Urinary bladder (tissue), 4 donors: ENCODE measurements at places on chromosomes 4 and X. TPM values are rescaled to one million over a fixed set of nuclear protein-coding genes. Genes with fewer than 3 reads are reported as not detected.

DNA sequence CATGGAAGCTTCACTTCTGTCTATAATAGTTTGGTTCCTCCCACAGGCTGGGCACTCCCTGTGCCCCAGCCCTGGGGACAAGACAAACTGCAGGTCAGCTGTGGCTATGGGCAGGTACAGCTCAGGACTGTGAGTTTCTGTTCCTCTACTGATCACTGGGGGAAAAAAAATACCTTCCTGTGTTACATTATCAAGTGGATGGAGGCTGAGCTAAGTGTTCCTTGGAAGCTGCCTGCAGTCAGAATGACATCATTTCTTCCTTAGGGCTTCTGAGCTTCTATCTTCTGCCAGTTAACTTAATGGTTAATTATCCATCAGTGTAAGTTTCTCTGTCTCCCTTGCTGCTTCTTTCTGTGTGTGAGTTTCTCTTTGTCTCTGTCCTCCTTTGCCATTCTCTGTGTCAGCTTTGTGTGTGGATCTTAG lies 4.6 kb downstream of the RAB33A start:
- DNase-seq = no peak

Gene ERCC6L
- 0.05 TPM for polyA plus RNA-seq

DNA sequence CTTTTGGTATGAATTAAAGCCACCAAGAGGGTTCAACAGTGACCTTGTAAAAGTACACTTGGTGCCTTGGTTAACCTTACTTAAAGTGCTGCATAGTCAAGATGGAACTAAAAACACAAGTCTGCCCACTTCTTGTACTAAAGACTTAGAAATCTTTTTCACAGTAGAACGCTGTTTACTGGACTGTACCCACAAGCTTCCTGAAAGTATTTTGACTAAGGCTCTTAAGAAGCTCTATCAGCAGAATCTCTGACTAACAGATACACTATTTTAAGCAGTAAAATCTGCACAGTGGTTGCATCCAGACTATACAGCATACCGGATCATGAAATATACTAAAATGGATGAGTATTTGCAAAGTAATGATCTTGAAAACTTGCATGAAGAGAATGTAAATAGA lies 7.2 kb downstream of the RAB28 start:
- no peak for DNase-seq

Gene ADAMTS3
- polyA plus RNA-seq = 1.5 TPM

DNA sequence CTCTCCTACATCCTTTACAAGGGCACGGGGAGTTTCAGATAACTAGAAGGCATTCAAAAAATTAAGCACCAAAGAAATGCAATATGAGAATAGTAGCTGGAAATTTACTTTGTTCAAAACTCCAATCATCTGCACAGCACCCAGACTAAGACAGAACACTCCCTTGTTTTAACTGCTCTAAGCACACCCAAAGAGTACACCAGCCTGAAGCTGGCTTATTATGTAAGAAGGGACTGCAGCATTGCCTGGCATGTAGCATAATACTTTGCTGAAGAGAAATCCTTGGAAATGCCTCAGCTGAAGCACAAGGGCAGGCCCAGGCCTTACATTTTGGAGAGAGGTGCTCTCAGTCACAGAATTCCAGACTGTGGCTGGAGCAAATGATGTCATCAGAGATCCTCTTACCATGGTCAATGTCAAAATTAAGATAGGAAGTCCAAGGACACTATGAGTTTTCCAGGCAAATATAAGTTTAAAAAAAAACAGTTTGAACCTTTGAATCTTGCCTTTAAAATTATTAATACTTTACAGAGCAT lies 14.8 kb downstream of the ARHGEF6 start:
- DNase-seq = no peak

DNA sequence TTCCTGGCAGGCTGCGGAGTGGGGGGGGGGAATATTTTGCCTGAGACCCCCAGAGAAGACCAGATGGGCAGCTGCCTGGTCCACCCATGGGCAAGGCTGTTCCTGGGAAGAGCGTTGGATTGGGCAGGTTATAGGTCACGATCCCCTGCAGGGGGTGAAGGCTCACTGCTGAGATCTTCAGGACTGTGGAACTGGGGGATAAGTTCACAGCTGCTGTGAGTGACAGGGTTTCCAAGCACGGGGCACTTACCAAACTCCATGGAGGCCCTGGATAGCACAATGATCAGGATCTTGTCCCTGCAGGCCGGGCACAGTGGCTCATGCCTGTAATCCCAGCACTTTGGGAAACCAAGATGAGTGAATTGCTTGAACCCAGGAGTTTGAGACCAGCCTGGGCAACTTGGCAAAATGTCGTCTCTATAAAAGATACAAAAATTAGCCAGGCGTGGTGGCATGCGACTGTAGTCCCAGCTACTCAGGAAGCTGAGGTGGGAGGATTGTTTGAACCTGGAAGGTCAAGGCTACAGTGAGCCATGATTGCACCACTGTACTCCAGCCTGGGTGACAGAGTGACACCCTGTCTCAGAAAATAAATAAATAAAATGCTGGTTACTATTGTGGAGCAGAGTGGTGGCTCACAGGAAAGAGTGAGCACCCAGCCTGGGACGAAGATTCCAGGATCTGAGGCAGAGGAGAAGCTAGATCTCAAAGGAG lies 68.0 kb upstream of the HELT start:
- no peak for DNase-seq
